Left kidney (tissue), 8 donors: ENCODE measurements at places on chromosomes 3 and 15.

GRCh38 chr3:134838599-134838998, 43.5 kb downstream of the EPHB1 start:
- DNase-seq: no peak

GRCh38 chr3:83002869-83003445, 1241.5 kb upstream of the GBE1 start:
- no peak for DNase-seq

DNA sequence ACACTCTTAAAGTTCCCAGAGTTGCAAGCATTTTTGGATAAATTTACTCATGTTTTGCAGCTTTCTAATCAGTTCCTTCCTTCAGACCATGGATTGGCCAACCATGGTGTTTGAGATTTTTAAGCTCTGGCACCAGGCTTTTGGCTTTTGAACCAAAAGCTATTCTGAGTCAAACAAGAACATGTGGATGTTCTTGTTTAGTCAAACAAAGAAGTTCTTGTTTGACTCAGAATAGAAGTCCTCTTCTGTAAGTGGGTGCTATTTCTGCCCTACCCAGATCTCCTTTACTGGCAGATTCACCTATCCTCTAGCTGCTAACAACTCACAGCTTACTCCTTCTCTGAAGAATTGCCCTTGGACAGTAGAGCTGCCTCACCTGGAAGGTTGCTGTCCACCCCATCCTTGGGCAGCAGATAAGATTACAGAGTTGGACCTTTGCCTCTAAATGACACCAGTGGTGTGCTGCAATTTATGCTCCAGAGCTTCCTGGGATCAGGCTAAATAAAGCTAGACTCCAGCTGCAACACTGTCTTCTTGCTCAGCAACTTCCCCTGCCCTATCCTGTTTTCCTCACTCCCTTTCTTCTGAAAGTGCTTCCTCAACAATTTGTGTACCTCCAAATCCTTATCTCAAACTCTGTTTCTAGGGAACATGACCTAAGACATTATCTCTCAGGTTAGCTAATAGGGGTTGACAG, 65.6 kb downstream of the COL6A6 start:
- no peak for DNase-seq

GRCh38 chr3:123158330-123158729, 43.4 kb upstream of the SEC22A start:
- DNase-seq: no peak

GRCh38 chr3:184577546-184577945, 16.0 kb downstream of the EPHB3 start:
- no peak for DNase-seq

DNA sequence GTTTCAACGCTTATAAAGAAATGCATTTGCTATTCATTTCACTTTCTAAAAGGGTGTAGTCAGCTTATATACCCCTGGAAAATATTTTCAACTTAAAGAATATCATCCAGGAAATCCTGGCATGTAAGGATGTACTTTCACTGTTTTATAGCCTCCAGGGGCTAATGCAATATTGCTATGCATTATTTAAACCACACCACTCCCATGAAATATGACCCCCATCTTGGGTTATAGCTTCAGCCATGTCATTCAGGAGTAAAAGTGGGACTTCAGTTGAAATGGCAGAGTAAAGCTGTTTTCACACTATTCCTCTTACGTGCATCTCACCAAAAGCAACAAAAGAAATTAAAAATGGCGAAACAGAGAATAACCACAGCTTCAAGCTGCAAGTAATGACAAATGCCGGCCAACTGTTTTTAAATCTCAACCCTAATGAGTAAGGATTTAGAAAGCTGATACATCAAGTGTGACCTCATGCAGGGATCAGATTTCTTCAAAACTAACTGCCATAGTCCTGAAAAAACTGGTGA, 84.5 kb downstream of the COL6A6 start:
- peak; percentile 32 for DNase-seq

- no peak for DNase-seq
Measured at GRCh38 chr15:69636169-69636915, 183.7 kb downstream of the RPLP1 start.

DNA sequence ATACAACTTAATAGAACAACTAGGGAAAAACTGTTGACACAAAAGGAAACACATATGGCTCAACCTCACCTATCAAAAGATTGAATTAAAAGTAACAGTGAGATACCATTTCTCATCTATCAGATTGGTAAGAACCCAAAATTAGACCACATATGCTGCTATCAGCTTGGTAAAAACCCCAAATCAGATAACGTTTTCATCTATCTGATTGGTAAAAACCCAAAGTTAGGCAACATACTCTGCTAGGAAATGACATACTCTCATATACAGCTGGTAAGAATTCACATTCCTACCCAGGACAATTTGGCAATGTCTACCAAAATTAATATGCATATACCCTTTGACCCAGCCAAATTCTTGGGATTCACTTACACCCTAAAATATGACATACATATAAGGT, 26.3 kb downstream of the NRG4 start:
- DNase-seq: no peak

DNA sequence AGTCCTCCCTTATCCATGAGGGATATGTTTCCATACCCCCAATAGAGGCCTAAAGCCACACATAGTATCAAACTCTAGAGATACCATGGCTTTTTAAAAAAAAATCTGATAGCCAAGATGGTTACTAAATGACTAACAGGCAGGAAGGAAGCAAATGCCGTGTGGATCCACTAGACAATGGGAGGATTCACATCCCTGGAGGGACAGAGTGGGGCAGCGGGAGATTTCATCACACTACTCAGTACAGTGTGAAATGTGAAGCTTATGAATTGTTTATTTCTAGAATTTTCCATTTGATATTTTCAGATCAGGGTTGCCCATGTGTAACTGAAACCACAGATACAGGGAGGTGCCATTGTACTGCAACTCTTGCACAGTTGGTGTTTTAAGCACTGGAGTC, 826.6 kb downstream of the SQOR start:
- no peak for DNase-seq

DNA sequence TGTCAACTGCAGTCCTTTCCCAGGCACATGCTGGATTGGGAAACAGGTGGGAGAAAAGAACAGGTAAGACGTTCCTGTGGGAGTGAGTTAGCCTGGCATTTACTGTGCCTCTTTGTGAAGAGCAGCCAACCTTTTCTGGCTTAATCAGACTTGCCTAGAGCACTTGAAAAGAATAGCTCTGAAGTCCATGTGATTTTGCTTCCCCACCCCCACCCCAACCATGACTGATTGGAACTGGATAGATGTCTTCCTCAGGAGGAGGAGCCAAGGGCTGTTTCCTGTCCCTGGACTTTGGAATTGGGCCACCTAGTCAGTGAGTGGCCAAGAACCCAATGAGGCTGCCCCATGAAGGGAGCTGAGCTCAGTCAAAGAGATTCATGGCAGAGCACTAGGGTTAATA, 4.7 kb upstream of the TMEM41A start:
- DNase-seq: no peak

DNA sequence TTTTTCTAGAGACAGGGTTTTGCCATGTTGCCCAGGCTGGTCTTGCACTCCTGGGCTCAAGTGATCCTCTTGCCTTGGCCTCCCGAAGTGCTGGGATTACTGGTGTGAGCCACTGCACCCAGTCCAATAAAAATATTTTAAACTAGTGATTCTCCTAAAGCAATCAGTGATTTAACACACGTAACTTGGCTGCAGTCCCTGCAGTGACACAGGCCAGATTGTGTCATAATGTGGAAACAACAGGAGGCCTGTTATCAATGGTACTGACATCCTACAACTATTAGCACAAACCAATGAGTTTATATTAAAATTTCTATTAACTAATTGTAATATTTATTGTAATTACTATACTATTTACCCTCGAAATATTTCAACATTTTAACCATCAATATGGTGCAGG, 1.6 kb upstream of the SEC61A1 start:
- DNase-seq: no peak

GRCh38 chr3:42894698-42895579, 11.0 kb upstream of the ZNF662 start:
- no peak for DNase-seq

GRCh38 chr3:116155841-116156240, 289.4 kb downstream of the LSAMP start:
- no peak for DNase-seq

- no peak for DNase-seq
Measured at GRCh38 chr3:101379658-101380376, 59.4 kb upstream of the IMPG2 start.
